T-cell (primary cell): ENCODE measurements at places on chromosomes 3 and 15.

DNA sequence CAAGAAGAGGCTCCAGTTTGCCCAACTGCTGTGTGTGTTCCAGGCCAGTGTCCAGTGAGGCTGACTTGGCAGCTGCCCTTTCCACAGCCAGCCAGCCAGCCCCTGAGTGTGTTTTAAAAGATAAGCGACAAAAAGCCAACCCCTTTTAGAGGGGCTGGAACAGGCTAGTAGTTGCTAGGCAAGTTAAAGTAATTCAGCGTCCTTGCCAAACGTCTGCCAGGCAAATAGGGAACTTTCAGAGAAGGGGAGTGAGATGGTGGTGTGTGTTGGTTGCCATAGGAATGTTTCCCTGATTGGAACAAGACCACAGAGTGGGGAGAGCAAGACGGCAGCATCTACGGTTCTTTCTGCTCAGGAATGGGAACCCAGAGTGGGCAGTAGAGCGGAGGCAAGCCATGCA, 86.3 kb downstream of the TMEM108 start:
- no peak for DNase-seq

DNA sequence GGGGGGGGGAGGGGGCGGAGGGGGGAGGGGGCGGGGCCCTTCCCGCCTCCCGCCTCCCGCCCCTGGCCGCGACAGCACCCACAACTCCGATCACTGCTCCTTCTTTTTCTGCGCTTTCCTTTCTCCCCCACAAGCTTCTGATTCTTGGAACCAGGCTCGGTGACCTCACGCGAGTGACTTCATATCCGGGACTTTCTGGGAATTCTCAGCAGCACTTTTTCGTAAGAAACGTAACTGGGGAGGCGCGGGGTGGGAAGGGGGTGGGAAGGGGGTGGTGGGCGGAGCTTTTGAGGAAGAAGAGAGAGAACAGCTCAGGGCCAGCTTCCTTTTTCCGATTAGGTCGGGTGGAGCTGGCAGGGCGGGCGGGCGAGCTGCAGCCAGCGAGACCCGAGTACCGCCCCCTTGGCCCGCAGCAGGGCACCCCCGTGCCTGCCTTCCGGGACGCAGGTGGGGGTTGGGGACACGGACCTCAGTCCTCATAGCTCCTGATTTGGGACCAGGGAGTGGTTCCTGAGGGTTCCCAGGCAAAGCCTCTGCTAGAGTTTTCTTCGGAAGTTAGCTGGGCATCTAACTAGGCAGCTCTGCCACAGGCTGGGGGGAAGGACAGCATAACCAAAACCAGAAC, 14.6 kb downstream of the XIRP1 start:
- peak; percentile 58 for DNase-seq

DNA sequence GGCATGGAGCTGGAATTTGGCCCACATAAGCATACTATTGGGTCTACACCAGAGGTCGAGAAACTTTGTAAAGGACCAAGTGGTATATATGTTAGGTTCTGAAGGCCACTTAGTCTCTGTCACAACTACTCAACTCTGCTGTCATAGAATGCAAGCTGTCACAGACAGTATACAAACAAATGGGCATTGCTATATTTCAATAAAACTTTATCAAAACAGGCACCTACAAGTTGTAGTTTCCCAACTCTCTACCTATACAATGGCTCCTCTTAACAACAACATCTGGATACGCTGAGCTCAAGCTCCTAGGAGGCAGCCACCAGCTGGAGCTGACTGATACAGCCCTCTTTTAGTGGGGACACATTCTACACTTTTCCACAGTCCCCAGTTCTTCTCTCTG, 15.7 kb upstream of the PRICKLE2 start:
- no peak for DNase-seq

GRCh38 chr3:129023909-129024308, 22.8 kb downstream of the EFCC1 start:
- DNase-seq: no peak

GRCh38 chr3:64247991-64248646, 22.9 kb upstream of the PRICKLE2 start:
- DNase-seq: no peak

DNA sequence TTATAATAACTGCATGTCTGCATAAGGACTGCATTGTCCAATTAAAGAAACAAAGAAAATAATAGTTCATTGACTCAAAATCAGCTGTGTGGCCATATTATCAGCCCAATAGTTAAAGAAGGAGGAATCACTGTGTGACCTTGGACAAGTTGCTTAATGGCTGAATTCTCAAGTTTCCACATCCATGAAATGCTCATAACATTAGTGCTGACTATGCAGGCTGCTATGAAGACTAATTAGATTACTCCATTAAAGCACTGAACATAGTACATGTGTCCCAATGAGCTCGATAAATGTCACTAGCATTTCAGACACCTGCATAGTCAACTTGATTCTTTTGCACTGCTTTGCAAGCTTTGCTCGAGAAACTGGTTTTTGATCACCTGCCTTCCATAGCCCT, 111.1 kb upstream of the WNT5A start:
- no peak for DNase-seq

DNA sequence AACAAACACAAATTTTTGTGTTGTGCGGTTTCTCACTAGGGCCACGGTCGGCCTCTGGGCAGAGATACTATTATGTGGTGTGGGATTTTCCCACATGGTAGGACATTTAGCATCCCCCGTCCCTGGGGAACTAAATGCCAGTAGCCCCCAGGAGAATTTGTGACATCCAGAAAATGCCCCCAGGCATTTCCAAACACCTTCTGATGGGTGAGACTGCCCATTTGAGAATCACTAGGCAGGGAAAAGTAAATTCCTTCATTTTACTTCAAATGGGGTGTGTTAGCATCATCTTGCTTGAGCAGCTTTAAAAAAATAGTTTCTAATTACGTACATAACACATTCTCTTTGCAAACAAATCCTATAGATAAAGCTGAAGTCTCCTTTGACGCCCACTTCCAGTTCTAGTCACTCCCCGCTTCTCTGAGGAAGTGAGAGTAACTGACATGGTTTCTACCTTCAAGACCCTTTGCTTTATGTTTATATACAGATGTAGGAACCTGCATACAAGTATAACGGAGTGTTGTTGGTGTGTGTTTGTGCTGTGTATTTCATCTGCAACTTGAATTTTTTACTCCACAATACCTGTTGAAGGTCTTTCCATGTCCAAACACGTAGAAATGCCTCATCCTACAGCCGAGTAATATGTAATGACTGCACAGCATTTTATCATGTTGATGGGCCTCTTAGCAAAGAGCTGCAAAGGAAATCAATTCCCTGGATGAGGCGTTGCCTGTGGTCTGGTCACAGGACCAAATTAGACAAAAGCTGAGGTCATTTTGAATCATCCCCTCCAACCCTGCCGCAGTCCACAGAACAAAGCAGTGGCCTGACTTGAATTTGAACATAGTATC, 31.4 kb upstream of the ZBTB38 start:
- no peak for DNase-seq

GRCh38 chr3:49500732-49501609, 30.9 kb downstream of the DAG1 start:
- DNase-seq: no peak
